ENCODE measurements at places on chromosomes 3 and 15. TPM values are rescaled to one million over a fixed set of nuclear protein-coding genes. Genes with fewer than 3 reads are reported as not detected.
A peak's percentile ranks its signal among the peaks of the same experiment; 100 is the strongest.

GRCh38 chr15:89808160-89808870 is 6.3 kb downstream of the ANPEP start:
- H3K36me3 ChIP-seq = no peaks in the 10 kb centered on the region
- no peak for DNase-seq
- peaks cover 3% of the 10 kb centered on the region for H3K4me1 ChIP-seq
- no peak overlapping the region for H3K27ac ChIP-seq
- no peaks in the 10 kb centered on the region for H3K27me3 ChIP-seq

DNA sequence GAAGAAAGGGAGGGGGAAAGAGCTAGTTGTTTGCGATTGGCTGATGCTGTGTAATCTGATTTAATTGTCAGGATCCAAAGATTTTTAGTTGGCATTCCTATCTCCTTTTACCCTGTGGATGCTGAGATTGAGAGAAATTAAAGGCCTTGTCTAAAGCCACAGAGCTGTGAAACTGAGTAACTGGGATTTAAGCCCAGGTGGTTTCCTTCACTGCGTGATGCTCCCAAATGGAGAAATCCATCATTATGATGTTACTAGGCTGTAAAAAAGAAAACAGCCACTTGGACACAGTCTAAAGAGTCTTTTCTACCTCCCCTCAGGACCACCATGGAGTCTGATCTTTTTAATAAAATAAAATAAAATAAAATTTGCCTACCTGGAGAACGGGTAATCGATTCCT is 883.0 kb upstream of the NR2F2 start:
- H3K27me3 ChIP-seq = no peaks in the 10 kb centered on the region
- no peaks in the 10 kb centered on the region for H3K36me3 ChIP-seq
- H3K4me1 ChIP-seq = peaks cover 8% of the 10 kb centered on the region
- H3K27ac ChIP-seq = no peak overlapping the region
- no peak for DNase-seq

Gene CLDN11
- not detected for total RNA-seq

DNA sequence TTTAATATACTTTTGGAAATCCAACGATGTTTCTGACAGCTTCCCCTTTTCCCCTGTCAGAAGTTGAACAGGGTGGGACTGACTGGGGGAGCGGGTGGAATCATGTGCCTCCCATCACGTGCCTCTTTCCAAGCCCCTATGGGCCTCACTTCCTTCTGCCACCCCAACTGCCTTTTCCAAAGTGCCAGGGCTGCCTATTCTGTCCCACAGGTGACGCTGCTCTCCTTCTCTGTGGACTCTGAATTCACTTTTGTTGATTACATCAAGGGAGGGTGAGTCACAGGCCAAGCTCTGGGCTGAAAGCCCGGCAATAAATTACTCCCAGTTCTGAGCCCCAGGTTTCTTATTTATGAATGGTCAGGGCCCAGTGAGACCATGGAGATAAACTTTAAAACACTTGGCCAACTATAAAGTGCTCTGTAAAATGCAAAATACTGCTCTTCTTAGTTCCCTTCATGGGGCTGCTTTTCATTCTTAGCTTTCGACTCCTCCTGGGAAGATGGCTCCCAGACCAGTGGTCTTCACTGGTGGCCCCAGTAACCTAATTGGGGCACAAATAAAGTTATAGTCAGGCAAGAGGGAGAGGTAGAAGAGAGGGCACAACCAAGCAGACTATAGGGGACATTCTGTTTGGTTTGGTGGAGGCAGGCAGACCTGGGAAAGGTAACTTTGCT is 12.3 kb downstream of the CPNE9 start:
- DNase-seq = no peak
- H3K4me3 ChIP-seq = no peak overlapping the region
- H3K27ac ChIP-seq = peak overlapping the region; percentile 49
- peaks cover 6% of the 10 kb centered on the region for H3K27me3 ChIP-seq

- peaks cover 14% of the 10 kb centered on the region for H3K4me1 ChIP-seq
- H3K27me3 ChIP-seq = peaks cover 28% of the 10 kb centered on the region
- no peak overlapping the region for H3K4me3 ChIP-seq
Measured at GRCh38 chr3:170808041-170808440, 62.0 kb downstream of the RPL22L1 start.

- peak overlapping the region; percentile 19 for H3K4me3 ChIP-seq
- no peak for DNase-seq
- no peak overlapping the region for H3K27ac ChIP-seq
Measured at GRCh38 chr3:52088445-52089367, 32.3 kb upstream of the DUSP7 start.

GRCh38 chr3:159637883-159638542 is 350.6 kb upstream of the IL12A start:
- H3K36me3 ChIP-seq = no peaks in the 10 kb centered on the region
- H3K27ac ChIP-seq = no peak overlapping the region
- H3K4me3 ChIP-seq = no peak overlapping the region
- no peak for DNase-seq
